ENCODE measurements at places on chromosomes 7 and 10.

DNA sequence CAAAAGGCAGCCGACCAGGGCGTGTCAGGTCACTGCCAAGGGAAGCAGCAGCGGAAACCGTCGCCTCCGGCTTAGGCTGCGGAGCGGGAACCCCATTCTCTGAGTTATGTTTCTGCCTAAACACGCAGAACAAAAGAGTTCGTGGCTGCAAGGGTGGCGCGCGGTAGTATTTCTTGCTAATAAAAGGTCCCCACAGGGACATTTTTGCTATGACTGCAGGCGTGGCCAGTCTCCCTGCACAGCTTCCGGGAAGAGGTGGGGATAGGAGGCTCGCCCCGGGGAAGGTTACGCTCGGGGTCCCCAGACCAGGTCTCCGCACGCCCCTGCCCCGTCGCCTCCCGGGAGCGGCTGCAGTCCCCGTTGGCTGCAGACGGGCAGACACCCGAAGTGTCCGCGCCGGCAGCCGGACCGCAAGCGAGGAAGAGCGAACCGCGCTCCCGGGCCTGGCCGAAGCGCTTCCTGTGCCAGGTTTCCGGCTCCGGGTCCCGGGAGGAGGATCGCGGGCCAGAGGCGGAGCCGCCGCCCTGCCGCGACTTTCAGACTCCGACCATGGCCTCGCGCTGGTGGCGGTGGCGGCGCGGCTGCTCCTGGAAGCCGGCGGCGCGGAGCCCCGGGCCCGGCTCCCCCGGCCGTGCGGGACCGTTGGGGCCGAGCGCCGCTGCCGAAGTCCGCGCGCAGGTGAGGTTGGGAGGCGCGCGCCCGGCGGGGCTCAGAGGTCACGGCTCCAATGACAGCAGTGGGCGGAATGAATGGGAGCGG is at the start of gene PDSS1:
Gene PDSS1 (plus strand): TSS at position 539 of the 759 bp plus-strand sequence. CDS start 11 bp downstream, at position 550.
- DNase-seq: no peak

DNA sequence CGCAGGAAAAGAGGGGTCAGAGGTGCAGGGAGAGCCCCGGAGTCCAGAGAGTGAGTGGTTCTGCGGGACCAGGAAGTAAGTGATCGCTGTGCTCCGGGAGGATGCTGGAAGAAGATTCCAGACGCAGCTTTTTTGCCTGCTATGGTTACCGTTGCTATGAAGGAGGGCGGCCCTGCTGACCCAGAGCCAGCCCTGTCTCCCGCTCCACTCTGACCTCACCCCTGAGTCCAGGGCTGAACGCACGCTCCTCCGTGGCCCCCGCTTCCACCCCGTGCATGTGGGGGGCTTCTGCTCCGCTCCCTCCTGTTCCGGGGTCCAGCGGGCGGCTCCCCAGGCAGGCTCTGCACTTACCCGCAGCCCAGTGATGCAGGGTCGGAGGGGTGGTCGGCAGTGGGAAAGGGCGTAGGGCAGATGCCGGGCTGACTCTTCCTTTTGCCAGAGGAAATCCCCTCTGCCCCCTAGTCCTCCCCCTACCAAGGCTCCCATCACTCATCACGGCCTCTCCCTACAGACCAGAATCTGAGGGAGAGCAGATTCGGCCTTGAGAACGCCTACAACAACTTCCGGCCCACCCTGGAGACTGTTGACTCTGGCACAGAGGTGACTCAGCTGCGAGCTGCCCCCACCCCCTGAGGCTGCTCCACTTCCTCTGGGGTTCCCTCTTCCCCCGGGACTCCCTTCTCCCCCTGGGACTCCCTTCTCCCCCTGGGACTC is 2.7 kb upstream of the MUC17 start:
- DNase-seq: peak; percentile 13

- DNase-seq: no peak
Measured at GRCh38 chr7:2512179-2512661, 7.4 kb upstream of the LFNG start.

- no peak for DNase-seq
Measured at GRCh38 chr7:73727952-73728351, 8.5 kb upstream of the STX1A start.

GRCh38 chr10:50400694-50401093 is 149.4 kb upstream of the ASAH2 start:
- DNase-seq: no peak

DNA sequence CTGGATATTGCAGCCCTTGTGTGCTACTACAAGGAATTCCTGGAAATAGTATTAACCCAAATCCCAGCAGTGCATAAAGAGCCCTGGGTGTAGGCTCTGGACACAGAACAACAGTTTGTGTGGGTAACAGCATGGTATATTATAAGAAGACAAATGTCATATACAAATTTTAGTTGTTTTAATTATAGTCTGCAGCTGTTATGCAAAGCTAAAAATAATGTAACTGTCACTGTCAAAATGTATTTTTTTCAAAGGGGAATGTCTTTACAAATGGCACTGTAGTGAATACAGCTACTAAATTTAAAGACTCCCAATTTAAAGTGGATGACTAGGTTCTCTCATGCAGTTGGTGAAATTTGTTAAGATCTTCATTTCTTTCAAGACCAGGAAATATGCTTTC is 339.0 kb downstream of the GPR37 start:
- DNase-seq: no peak

GRCh38 chr10:86960003-86960862 is 1.8 kb downstream of the SNCG start:
- DNase-seq: no peak

DNA sequence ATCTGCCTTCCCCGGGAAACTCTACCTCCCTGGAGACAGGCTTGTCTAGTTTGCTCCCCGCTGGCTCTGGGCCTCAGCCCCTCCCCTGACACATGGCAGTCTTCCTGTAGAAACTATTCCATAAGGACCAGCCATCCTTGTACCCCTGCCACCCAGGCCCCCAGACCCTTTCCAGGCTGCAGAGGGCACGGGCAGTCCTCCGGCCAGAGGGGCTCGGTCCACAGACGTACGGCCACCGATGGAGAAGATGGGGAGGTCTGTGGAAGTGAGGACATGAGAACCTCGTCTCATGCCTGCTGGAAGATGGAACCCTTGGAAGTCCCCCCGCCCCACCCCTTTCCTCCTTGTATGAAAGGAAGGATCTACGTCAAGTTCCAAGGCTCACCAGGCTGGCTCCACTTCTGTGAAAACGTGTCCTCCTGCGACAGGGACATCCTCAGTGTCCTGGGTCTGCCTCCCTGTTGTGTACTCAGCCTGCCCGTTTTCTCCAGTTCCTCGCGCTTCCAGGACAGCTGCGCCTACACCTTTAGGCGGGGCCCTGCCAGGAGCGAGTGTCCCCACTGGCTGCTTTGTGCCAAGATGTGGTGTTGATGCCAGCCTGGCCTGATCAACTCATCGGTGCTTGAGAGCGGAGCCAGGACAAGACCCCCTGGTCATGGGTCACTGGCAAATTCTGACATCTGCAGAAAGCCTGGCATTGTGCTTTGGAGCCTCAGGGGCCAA is 414.9 kb downstream of the GLRX3 start:
- DNase-seq: no peak

- peak; percentile 25 for DNase-seq
Measured at GRCh38 chr10:60978287-60979115, 34.5 kb upstream of the RHOBTB1 start.

DNA sequence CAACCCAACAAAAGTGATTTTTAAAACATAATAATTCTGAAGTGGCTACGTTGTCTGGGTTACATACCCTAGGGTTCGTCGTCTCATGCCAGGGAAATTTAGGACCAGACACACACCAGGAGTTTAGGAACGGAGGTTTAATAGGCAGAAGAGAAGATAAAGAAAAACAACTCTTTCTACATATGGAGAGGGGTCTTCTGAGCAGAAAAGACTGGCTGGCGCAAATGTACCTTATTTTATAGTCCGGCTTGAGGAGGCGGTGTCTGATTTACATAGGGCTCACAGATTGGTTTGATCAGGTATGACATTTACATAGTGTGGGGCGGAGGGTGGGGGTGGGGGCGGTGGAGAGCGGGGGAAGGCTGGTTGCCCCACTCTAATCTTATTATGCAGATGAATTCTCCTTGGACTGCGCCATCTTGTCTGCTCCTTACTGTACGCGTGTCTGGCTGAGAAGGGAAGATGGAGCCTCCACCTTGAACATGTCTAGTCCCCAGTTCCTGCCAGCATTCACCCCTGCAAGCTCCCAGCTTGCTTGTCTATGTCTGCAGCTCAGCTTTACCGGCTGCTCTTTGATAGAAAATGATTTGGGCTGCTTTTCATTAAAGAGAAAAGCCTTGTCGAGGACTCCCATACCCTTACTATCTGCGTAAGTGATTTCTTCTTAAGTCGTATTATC is 98.7 kb downstream of the RALA start:
- DNase-seq: no peak

GRCh38 chr7:91651986-91652385 is 228.5 kb downstream of the MTERF1 start:
- no peak for DNase-seq

DNA sequence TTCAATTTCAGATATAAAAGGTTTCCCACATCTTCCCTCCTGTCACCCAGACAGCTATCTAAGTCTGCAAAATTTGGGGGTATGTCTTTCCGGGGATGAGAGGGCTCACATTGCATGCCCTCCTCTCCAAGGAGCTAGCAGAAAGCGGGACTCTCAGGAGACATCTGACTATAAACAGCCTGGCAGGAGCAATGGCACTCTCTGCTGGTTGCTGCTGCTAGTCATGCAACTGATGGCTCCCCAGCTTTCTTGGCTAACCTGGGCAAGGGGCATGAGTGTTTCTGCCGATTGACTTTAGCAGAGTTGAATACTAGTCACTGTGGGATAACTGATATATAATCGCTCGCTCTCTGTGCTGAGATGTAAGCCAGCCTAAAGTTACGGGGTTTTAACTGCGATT is 12.0 kb downstream of the TBX20 start:
- no peak for DNase-seq

DNA sequence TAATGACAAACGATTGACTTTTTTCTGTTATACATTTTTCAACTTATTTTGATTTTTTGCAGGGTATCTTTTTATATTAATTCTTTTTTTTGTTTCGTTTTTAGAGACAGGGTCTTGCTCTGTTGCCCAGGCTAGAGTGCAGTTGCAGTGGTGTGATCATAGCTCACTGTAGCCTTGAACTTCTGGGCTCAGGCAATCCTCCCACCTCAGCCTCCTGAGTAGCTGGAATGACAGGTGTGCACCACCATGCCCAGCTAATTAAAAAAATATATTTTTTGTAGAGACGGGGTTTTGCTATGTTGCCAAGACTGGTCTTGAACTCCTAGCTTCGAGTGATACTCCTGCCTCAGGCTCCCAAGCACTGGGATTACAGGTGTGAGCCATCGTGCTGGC is 601.3 kb downstream of the PARD3 start:
- no peak for DNase-seq

- no peak for DNase-seq
Measured at GRCh38 chr7:17016402-17017010, 134.7 kb upstream of the AGR3 start.

DNA sequence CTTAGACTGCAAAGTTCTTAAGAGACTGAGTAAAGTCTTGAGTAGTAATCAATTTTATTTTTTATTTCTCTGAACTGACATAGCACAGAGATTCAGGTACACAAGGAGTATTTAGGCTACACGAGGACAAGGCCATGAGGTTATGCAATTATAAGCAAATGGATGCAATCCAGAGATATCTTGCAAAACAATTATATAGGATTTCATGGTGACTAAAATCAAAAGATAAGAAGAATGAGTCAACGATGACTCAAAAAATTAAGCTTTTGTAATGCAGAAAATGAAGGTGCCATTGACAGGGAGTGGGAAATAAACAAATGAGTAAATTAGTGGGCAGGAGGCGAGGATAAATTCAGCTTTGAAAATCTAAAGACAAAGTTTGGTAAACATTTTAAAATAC is 66.7 kb upstream of the MYO3A start:
- no peak for DNase-seq

DNA sequence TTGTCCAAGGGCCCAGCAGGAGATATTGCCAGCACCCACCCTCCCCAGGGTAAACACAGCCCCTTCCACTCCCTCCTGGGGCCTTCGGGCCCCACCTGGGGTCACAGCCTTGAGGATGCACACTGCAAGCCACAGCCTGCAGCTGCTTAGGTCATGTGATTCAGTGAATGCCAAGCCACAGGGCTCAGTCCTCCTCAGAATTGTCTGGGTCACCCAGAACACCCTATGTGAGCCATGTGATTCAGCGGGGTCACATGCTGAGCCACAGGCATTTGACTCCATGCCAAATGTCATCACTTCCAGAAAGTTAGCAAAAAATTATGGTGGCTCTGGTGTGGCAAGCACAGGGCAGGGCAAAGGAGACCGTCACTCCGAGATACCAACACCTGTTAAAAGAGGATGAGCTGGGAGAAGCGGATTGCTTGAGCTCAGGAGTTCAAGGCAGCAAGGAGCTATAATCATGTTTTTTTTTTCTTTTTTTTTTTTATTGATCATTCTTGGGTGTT is 17.2 kb upstream of the PSAP start:
- DNase-seq: no peak

GRCh38 chr10:62037890-62038608 is 136.6 kb downstream of the ARID5B start:
- DNase-seq: peak; percentile 4

DNA sequence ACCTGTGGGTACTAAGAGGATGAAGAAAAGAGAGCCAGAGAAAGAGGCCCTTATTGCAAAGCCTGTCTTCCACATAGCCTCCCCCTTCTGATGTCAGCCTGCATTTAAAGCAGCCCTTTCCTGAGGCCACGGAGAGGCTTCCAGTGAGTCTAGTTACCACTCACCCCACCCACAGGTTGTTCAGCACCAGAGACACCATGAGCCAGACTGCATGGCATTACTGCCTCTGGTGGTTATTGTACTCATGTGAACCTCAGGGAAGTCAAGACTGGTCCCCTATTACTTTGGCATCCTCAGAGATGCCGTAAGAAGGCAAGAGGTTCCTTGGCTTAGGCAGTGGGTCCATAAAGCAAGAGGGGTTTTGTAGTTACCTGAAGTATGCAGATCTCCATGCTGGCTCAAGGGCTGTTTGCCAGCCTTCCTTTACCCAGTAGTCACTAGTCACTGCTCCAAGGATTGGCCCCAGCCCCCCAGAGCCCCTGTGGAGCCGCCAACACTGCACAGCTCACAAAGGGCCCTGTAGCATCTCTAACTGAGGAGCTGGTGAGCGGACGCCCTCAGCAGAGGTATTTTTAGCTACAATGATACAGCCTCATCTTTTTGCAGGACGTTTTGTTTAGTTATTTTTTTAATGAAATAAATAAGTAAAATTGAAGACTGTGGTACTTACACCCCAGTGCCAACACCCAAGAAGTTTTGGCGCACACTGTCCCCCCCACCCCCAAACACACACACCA is 20.7 kb downstream of the LRRC4 start:
- DNase-seq: no peak

- no peak for DNase-seq
Measured at GRCh38 chr7:90094030-90094429, 60.2 kb upstream of the STEAP1 start.
